ENCODE measurements at places on chromosomes 2 and 18.

- H3K36me3 ChIP-seq, result no peaks in the 10 kb centered on the region
- H3K4me3 ChIP-seq, result no peak overlapping the region
- no peaks in the 10 kb centered on the region for H3K27me3 ChIP-seq
- no peaks in the 10 kb centered on the region for H3K4me1 ChIP-seq
- no peak overlapping the region for H3K27ac ChIP-seq
- no peak for DNase-seq
Measured at GRCh38 chr2:150617351-150617978, 130.0 kb upstream of the RND3 start.

GRCh38 chr2:162676515-162676914 lies 162.1 kb downstream of the KCNH7 start:
- no peak for DNase-seq
- H3K27me3 ChIP-seq, result no peaks in the 10 kb centered on the region
- no peak overlapping the region for H3K4me3 ChIP-seq

GRCh38 chr2:61018318-61018755 lies 282 bp upstream of the PUS10 start:
- H3K4me1 ChIP-seq, result peaks cover 50% of the 10 kb centered on the region
- H3K27me3 ChIP-seq, result no peaks in the 10 kb centered on the region
- peaks cover 21% of the 10 kb centered on the region for H3K36me3 ChIP-seq
- DNase-seq, result no peak
- peak overlapping the region; percentile 94 for H3K27ac ChIP-seq

- no peaks in the 10 kb centered on the region for H3K36me3 ChIP-seq
- H3K4me1 ChIP-seq, result no peaks in the 10 kb centered on the region
- no peak for DNase-seq
- no peak overlapping the region for H3K4me3 ChIP-seq
- no peak overlapping the region for H3K27ac ChIP-seq
- no peaks in the 10 kb centered on the region for H3K27me3 ChIP-seq
Measured at GRCh38 chr2:120941571-120942120, 206.0 kb downstream of the GLI2 start.

- no peaks in the 10 kb centered on the region for H3K27me3 ChIP-seq
- H3K36me3 ChIP-seq, result no peaks in the 10 kb centered on the region
- H3K4me3 ChIP-seq, result no peak overlapping the region
- DNase-seq, result no peak
- H3K4me1 ChIP-seq, result no peaks in the 10 kb centered on the region
Measured at GRCh38 chr2:185393091-185393490, 345.5 kb upstream of the FSIP2 start.

GRCh38 chr2:12087175-12087574 lies 340.7 kb downstream of the LPIN1 start:
- no peaks in the 10 kb centered on the region for H3K36me3 ChIP-seq
- no peak for DNase-seq
- H3K27me3 ChIP-seq, result peaks cover 9% of the 10 kb centered on the region
- no peak overlapping the region for H3K27ac ChIP-seq

GRCh38 chr18:79884294-79884962 lies 67.0 kb downstream of the SLC66A2 start:
- no peak overlapping the region for H3K4me3 ChIP-seq
- no peaks in the 10 kb centered on the region for H3K4me1 ChIP-seq
- DNase-seq, result no peak
- no peaks in the 10 kb centered on the region for H3K27me3 ChIP-seq

DNA sequence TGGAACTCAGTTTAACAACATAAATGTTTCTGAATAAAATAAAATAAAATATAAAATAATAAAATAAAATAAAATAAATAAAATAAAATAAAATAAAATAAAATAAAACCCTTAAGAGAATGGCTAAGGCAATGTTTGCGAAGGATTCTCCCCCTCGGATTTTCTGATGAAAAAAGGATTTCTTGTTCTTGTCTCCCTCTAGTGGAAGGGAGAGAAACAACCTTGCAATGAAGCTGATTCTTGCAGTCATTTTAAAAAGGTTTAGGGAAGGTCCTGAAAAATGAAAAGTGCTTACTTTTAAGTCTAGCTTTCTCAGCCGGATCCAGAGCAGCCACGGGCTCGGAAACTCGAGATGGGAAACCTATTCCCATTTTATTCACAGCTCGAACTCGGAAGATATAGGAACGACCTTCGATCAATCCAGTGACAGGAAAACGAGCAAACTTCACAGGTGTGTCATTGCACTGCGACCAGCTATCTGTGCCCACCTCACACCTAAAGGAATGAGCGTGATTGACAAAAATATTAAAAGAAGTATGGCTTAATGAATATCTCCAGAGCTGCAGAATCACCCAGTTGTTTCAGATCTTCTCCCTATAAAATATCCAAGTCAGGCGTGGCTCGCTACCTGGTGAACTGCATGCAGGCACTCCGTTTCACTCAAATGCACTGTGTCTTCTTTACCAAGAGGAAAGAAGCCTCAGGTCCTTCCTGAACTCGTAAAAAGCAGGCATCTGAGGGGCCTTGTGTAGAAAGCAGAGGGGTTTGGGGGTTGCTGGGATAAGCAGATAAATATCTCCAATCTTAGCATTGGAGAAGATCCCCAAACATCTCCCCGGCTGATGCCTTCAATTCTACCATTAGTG lies 68.1 kb downstream of the MYOM1 start:
- H3K36me3 ChIP-seq, result no peaks in the 10 kb centered on the region
- no peak overlapping the region for H3K27ac ChIP-seq
- H3K4me3 ChIP-seq, result no peak overlapping the region

DNA sequence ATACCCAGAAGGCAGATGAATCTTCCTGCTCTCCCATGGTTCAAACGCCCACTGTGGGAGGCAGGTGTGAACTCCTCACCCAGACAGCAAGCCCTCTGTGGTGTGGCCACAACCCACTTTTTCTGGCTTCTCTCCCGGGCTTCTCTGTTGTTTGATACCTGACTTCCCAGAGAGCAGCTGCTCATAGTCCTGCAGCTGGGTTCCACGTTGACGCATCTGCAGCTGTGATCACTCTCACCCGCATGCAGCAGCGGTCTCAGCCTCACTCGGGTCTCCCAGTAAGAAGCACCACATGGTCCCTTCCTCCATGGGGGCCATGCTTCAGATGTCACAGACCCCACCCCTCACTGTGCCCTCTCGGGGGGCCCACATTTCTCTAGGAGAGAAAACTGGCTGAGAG lies 3.5 kb downstream of the ASPRV1 start:
- no peak overlapping the region for H3K27ac ChIP-seq
- no peak for DNase-seq
- peaks cover 81% of the 10 kb centered on the region for H3K27me3 ChIP-seq
- no peak overlapping the region for H3K4me3 ChIP-seq

- no peaks in the 10 kb centered on the region for H3K27me3 ChIP-seq
- no peaks in the 10 kb centered on the region for H3K4me1 ChIP-seq
- no peak for DNase-seq
- H3K36me3 ChIP-seq, result no peaks in the 10 kb centered on the region
- no peak overlapping the region for H3K4me3 ChIP-seq
- H3K27ac ChIP-seq, result no peak overlapping the region
Measured at GRCh38 chr2:128794285-128794684, 475.6 kb upstream of the HS6ST1 start.

DNA sequence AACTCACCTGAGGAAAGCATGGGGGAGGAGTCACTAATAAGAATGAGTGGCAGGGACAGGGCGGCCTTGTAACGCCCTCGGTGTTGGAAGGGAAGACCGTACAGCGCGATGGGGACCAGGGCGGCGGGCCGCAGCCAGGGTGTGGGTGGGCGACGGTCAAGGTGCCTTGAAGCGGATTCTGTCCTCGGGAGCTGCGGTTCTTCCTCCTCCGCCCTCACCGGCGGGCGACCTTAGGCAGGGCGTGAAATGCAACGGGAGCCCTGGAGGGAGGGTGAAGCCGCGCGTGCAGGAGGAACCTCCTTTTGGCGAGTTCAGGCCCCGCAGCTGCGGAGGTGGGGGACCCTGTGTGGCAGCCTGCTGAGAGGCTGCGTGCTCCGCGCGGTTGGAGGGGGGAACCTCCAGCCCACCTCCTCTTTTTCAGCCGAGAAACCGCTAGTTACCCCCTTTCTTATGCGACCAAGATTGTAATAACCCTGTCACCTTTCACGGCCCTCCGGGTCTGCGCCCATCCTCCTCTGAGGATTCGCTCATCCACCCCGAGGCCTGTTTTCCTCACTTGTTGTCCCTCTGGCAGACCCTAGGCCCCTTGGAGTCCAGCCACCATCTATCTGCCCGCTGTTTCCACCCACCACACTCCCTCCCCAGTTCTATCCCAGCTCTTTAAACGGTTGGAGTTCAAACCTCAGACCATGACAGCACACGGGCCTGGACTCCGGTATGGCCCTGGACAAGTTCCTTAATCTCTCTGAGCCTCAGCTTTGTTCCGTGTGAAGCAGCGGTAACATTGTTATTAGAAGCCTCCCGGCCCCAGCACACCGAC lies 823 bp upstream of the RNU2-63P start:
- peak overlapping the region; percentile 97 for H3K27ac ChIP-seq
- peaks cover 28% of the 10 kb centered on the region for H3K4me1 ChIP-seq
- H3K4me3 ChIP-seq, result peak overlapping the region; percentile 92
- peaks cover 2% of the 10 kb centered on the region for H3K36me3 ChIP-seq
- peaks cover 4% of the 10 kb centered on the region for H3K27me3 ChIP-seq

DNA sequence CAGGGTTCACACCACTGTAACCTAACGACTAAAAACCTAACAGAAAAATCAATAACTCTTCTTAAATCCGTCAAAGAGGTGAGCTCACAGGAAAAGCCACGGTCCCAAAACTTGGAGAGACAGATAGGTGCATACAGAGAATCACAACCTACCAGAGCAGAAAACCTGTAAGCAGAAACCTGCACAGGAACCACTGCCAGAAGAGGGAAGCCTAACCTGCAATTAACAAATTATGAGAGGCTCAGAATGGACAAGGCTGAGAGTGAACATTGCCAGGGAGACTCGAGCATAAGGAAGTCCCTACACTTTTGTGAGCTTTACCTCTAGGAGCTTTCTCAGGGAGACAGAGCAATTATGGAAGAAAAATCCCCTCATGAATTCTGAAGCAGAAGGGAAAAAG lies 156.2 kb upstream of the NETO1 start:
- no peak overlapping the region for H3K27ac ChIP-seq
- DNase-seq, result no peak
- no peaks in the 10 kb centered on the region for H3K36me3 ChIP-seq
- H3K4me3 ChIP-seq, result no peak overlapping the region
- no peaks in the 10 kb centered on the region for H3K27me3 ChIP-seq

- peaks cover 4% of the 10 kb centered on the region for H3K27me3 ChIP-seq
- peaks cover 54% of the 10 kb centered on the region for H3K4me1 ChIP-seq
- peak overlapping the region; percentile 95 for H3K27ac ChIP-seq
- DNase-seq, result no peak
- H3K36me3 ChIP-seq, result peaks cover 14% of the 10 kb centered on the region
Measured at GRCh38 chr2:69828938-69829255, 563 bp upstream of the GMCL1 start.

GRCh38 chr2:64525317-64525613 lies 1.1 kb downstream of the AFTPH start:
- peak overlapping the region; percentile 99 for H3K4me3 ChIP-seq
- H3K27me3 ChIP-seq, result peaks cover 4% of the 10 kb centered on the region
- H3K4me1 ChIP-seq, result peaks cover 43% of the 10 kb centered on the region
- H3K27ac ChIP-seq, result peak overlapping the region; percentile 99

GRCh38 chr2:105903051-105903674 lies 158.5 kb downstream of the NCK2 start:
- H3K4me3 ChIP-seq, result no peak overlapping the region
- DNase-seq, result no peak
- H3K36me3 ChIP-seq, result peaks cover 41% of the 10 kb centered on the region

- H3K27me3 ChIP-seq, result peaks cover 3% of the 10 kb centered on the region
- H3K4me3 ChIP-seq, result no peak overlapping the region
- no peak overlapping the region for H3K27ac ChIP-seq
- H3K36me3 ChIP-seq, result peaks cover 2% of the 10 kb centered on the region
- DNase-seq, result no peak
- peaks cover 62% of the 10 kb centered on the region for H3K4me1 ChIP-seq
Measured at GRCh38 chr2:69685321-69686048, 41.9 kb upstream of the AAK1 start.

DNA sequence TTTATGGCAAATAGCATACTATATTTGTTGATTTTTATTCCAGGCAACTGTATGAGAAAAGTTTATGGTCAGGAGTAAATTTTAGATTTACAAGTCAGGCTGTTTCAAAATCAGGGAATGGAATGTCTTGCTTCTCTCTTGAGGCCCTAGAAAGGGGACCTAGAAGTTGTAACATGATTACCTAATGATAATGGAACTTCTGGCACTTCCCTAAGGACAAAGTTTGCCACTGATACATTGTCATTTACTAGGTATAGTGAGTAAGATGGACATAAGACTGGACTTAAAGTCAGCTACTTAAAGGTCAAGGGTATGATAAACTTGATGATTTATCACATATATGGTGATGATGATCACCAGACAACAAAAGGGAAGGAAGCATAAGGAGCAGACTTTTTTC lies 103.3 kb upstream of the VRK2 start:
- no peaks in the 10 kb centered on the region for H3K36me3 ChIP-seq
- no peak overlapping the region for H3K4me3 ChIP-seq
- no peak overlapping the region for H3K27ac ChIP-seq
- no peaks in the 10 kb centered on the region for H3K4me1 ChIP-seq
- no peaks in the 10 kb centered on the region for H3K27me3 ChIP-seq
- DNase-seq, result no peak

- H3K36me3 ChIP-seq, result peaks cover 67% of the 10 kb centered on the region
- H3K27me3 ChIP-seq, result no peaks in the 10 kb centered on the region
- no peak overlapping the region for H3K27ac ChIP-seq
- DNase-seq, result no peak
- H3K4me3 ChIP-seq, result no peak overlapping the region
Measured at GRCh38 chr2:7030810-7031209, 113.6 kb downstream of the RNF144A start.

DNA sequence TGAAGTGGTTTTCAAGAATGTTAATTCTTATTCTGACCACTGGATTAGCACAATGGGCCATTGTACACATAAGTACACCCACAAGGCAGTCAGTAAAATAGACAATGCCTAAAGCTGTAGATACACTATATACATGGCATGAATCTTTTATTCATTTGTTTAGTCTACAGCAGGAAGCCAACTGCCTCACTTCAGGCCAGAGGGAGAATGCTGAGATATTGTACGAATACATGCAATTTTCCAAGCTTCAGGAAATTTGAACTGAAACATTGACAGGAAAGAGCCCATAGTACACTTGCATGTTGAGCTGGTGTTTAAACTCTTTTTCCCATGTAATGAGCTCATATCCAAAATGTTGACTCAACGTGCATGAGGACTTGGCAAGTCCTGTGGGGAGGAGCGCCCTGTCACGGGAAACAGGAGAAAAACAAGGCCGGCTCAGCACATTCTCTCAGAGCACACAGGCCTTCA lies 111.6 kb upstream of the CYP1B1 start:
- no peaks in the 10 kb centered on the region for H3K36me3 ChIP-seq
- DNase-seq, result no peak
- H3K4me3 ChIP-seq, result no peak overlapping the region
- H3K27me3 ChIP-seq, result peaks cover 7% of the 10 kb centered on the region

GRCh38 chr2:151302879-151303278 lies 13.4 kb upstream of the NMI start:
- DNase-seq, result no peak
- H3K4me3 ChIP-seq, result no peak overlapping the region
- H3K27me3 ChIP-seq, result peaks cover 9% of the 10 kb centered on the region
- no peaks in the 10 kb centered on the region for H3K36me3 ChIP-seq
- no peak overlapping the region for H3K27ac ChIP-seq

- peaks cover 10% of the 10 kb centered on the region for H3K36me3 ChIP-seq
- no peaks in the 10 kb centered on the region for H3K27me3 ChIP-seq
- H3K4me3 ChIP-seq, result no peak overlapping the region
- H3K4me1 ChIP-seq, result no peaks in the 10 kb centered on the region
Measured at GRCh38 chr2:121584741-121585140, 54.1 kb downstream of the RNU4ATAC start.
